ENCODE measurements at places on chromosomes 5 and 9. TPM values are rescaled to one million over a fixed set of nuclear protein-coding genes. Genes with fewer than 3 reads are reported as not detected.

GRCh38 chr5:166758151-166758550, 1533.3 kb upstream of the WWC1 start:
- DNase-seq, result peak; percentile 73
- H3K4me1 ChIP-seq, result no peaks in the 10 kb centered on the region
- no peak overlapping the region for H3K4me3 ChIP-seq
- H3K36me3 ChIP-seq, result no peaks in the 10 kb centered on the region
- H3K27me3 ChIP-seq, result no peaks in the 10 kb centered on the region
- H3K27ac ChIP-seq, result no peak overlapping the region

- H3K27ac ChIP-seq, result no peak overlapping the region
- no peak for DNase-seq
- no peaks in the 10 kb centered on the region for H3K27me3 ChIP-seq
- no peak overlapping the region for H3K4me3 ChIP-seq
Measured at GRCh38 chr5:122341087-122341486, 29.1 kb downstream of the SNCAIP start.

Gene FAXDC2
- 11.3 TPM for total RNA-seq

DNA sequence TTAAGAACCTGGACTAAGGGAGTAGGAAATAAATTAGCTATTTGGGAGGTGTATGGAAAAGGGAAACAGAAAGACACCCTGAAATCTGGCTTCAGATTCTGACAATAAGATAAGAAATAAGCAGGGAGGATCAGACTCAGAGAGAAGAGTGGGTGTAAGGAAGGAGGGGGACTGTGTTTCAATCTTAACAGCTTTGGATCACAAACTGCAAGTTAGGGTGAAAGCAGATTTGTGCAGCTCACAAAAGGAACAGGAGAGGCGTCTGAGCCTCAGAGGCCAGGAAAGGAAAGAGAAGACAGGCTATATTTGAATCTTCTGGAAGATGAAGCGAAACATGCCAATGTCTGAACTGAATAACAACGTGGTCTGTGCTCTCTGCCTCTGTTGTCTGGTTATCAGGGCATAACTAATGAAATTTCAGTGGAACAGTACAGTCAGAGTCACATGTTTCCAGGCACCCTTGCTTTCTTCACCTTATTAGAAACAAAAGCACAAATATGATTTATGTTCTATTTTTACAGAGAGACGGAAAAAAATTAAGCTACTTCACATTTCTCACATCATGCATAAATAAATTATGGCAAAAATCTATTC, 26.6 kb downstream of the SGTB start:
- no peak overlapping the region for H3K27ac ChIP-seq
- no peaks in the 10 kb centered on the region for H3K4me1 ChIP-seq
- peak; percentile 1 for DNase-seq

GRCh38 chr5:116614603-116614920, 39.9 kb upstream of the SEMA6A start:
- H3K4me1 ChIP-seq, result no peaks in the 10 kb centered on the region
- no peaks in the 10 kb centered on the region for H3K27me3 ChIP-seq
- H3K4me3 ChIP-seq, result no peak overlapping the region
- H3K36me3 ChIP-seq, result no peaks in the 10 kb centered on the region
- H3K27ac ChIP-seq, result no peak overlapping the region

GRCh38 chr9:28317745-28318144, 744.5 kb upstream of the C9orf72 start:
- H3K36me3 ChIP-seq, result no peaks in the 10 kb centered on the region
- no peaks in the 10 kb centered on the region for H3K27me3 ChIP-seq
- no peak for DNase-seq
- no peak overlapping the region for H3K4me3 ChIP-seq

Gene AFAP1L1
- total RNA-seq, result 9.5 TPM

GRCh38 chr9:84978661-84979060, 309.1 kb downstream of the NTRK2 start:
- H3K4me1 ChIP-seq, result no peaks in the 10 kb centered on the region
- H3K27ac ChIP-seq, result no peak overlapping the region
- no peak for DNase-seq
- no peaks in the 10 kb centered on the region for H3K27me3 ChIP-seq

GRCh38 chr9:87630846-87631245, 95.1 kb upstream of the CTSL start:
- no peak for DNase-seq
- no peaks in the 10 kb centered on the region for H3K4me1 ChIP-seq
- H3K27me3 ChIP-seq, result no peaks in the 10 kb centered on the region
- no peak overlapping the region for H3K27ac ChIP-seq

- H3K27ac ChIP-seq, result no peak overlapping the region
- DNase-seq, result no peak
Measured at GRCh38 chr5:89289604-89290003, 406.6 kb upstream of the MEF2C start.

DNA sequence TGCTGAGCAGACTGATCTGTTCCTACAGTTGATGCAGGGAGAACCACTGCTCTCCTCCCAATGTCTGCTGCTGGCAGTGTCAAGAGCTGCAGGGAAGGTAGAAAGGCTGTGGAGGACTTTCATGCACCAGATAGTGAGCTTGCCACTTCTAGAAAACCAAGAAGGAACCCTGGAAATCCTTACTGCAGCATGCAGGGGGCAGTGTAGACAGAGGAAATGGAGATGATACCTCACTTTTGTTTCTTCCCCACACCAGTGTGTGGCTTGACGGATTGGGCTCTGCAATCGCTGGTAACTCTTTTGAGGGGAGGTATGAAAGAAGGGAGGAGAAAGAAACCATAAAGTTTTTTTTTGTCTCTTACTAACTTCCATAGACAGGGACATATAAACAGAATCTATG, 480.7 kb downstream of the DMAC1 start:
- H3K4me1 ChIP-seq, result peaks cover 6% of the 10 kb centered on the region
- H3K36me3 ChIP-seq, result no peaks in the 10 kb centered on the region
- H3K27me3 ChIP-seq, result no peaks in the 10 kb centered on the region
- no peak overlapping the region for H3K27ac ChIP-seq
- DNase-seq, result no peak
- no peak overlapping the region for H3K4me3 ChIP-seq

Gene GABRA6
- not detected for total RNA-seq

Measured in fibroblast of lung (primary cell).